Retinal pigment epithelial cell (primary cell): ENCODE measurements at places on chromosomes 6 and 20.

- DNase-seq = no peak
These were observed 10.0 kb downstream of the BICRAL start for GRCh38 chr6:42791706-42792320.

GRCh38 chr6:166839569-166839968 lies 116.8 kb downstream of the RNASET2 start:
- no peak for DNase-seq

- DNase-seq = no peak
These were observed 89.7 kb upstream of the RNF217 start for GRCh38 chr6:124872361-124873065.

- DNase-seq = no peak
These were observed 127.2 kb upstream of the TAB2 start for GRCh38 chr6:149190224-149190831.

- DNase-seq = no peak
These were observed 22.7 kb downstream of the LYRM2 start for GRCh38 chr6:89615882-89616281.

- no peak for DNase-seq
These were observed 353.1 kb upstream of the TSHZ2 start for GRCh38 chr20:52619101-52619500.

- DNase-seq = no peak
These were observed 87.9 kb upstream of the BEND6 start for GRCh38 chr6:56866917-56867522.

- no peak for DNase-seq
These were observed 386.9 kb upstream of the MAN1A1 start for GRCh38 chr6:119736296-119737021.

DNA sequence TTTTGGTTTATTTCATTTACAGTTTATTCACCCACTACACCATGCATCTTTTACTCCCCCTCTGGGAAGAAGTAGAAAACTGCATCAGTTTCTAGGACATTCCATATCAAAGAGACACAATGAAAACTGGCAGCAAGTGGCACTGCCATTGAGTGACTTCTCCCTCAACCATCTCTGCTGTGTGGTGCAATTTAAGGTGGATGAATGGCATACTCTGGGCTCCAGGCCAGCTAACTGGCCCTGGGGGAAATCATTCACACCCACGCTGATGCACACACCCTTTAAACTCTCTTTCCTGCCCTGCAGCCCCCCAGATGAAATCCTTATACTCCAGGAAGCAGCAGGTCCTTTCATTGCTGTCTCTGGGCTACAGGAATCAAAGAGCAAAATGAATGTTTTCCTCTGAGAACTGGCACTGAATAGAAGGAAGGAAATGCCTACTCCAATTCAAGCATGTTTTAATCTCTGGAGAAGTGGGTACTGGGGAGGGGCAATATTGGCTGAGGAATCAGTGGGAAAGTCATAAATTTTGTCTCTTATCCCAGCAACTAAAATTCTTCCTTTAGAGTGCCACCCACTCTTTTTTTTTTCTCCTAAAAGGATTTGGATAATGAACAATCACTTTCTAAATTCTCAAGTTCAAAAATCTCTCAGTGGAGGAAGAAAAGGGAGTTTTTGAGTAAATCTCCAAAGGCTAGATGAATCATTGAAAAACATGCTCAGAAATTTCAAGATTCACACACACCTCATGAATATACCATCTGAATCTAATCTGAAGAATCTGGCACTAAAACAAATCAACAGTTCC lies 16.9 kb upstream of the RFPL4B start:
- DNase-seq = peak; percentile 34

GRCh38 chr20:48849299-48849698 lies 21.5 kb upstream of the PREX1 start:
- no peak for DNase-seq

DNA sequence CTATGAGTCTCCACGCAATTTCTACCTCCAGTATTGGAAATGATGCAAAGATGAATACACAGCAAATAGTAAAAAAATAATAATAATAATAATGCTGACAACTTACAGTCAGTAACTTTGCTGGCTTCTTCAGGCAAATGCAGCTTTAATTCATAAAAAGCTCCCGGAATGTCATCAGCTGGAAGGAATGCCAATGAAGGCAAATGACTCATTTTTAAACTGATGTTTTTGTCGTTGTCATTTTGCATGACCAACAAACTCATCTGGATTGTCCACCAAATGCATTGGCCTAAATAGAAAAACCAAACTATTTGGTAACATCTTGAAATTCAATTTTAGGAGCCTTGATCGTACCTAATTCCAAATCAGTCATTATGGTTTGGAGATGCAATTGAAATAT lies 217.1 kb downstream of the ALDH8A1 start:
- DNase-seq = no peak

DNA sequence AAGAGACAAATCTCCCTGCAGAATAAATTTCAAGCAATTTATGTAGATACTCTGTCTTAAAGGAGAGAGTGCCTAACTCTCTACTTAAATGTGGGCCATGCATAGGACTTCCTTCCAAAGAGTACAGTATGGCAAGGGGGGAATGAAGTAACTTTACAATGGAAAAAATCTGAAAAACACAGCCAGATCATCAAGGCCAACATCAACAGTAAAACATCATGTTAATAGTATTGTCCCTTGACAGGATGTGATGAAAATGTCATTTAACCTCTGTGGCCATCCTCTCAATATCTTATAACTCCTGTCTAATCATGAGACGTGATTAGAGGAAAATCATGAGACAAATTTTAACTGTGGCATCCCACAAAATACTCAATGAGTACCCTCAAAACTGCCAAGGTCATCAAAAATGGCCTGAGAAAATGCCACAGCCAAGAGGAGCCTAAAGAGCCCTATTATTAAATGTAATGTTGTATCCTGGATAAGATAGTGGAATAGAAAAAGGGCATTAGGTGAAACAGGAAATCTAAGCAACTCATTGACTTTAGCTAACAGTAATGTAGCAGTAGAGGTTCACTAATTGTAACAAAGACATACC lies 47.5 kb downstream of the CNBD2 start:
- DNase-seq = no peak
